ENCODE measurements at places on chromosomes 2 and 18.

GRCh38 chr2:96775160-96775559, 14.5 kb downstream of the CNNM4 start:
- DNase-seq, result no peak

DNA sequence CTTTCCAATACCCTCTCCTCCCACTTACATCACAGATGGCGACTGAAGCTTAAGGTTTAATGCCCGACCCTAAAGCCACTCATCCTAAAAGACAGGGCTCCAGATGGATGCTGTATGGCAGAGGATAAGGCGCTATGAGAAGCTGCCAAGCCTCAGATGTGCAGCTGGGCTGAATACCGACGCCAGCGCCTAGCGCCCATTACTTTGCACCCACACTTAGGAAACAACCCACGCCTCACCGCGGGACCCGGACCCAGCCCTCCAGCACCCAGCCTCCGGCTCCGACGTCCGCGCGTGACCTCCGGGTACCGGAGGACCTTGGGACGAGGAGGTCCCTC, 335 bp downstream of the TRAK2 start:
- DNase-seq, result no peak

GRCh38 chr2:148292431-148292830, 271.5 kb downstream of the MBD5 start:
- DNase-seq, result no peak

GRCh38 chr18:77084688-77085035, 47.9 kb downstream of the MBP start:
- DNase-seq, result no peak

- no peak for DNase-seq
These were observed 143.7 kb upstream of the TMEM200C start for GRCh38 chr18:6039055-6039454.
